ENCODE measurements at places on chromosomes 3 and 15.

DNA sequence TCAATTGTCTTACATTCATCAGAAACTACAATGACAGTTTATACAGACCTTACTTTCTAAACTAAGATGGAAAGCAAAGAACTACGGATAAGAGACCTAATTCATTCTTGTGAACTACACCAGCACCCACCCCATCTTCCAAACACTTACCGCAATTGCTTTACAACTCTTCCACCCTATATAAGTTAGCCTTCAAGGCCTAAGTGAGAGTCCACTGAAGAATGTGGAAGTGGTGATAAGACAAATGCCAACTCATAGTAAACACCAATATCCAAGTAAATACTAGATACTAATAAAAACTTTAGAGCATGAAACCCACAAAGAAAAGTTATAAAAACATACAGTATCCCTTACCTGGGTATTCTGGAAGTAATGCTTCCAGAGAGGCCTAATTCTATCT, 13.6 kb downstream of the ARF4 start:
- no peak for DNase-seq

GRCh38 chr3:189772584-189772983, 141.4 kb downstream of the TP63 start:
- no peak for DNase-seq

GRCh38 chr15:44780608-44781007, 44.3 kb downstream of the TRIM69 start:
- DNase-seq = no peak

DNA sequence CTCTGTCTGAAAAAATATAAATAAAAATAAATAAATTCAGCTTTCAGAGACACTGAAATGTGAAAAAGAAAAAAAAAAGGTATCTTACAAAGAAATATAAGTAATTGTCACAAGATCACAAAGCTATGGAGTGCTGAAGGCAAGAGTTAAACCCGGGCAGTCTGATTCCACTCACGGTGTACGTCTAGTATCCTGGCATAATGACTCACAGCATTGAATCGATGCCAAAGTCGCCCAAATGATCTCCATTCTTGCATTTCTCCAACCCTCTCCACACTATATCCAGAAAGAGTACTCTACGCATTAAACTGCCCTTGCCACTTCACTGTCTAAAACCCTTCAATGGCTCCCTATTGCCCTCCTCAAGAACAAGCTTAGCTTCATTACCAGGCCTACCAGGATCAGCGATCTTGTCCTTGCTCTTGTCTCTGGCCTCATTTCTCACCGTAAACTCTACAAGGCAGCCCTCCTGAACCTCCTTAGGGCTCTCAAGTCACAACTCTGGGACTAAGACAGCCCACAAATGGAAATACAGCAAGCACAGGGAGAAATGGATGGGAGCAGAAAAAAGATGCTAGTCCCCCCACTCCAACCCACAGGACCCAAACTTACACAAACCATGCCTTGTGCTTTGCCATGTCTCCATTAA, 7.7 kb downstream of the SUCLG2 start:
- no peak for DNase-seq

DNA sequence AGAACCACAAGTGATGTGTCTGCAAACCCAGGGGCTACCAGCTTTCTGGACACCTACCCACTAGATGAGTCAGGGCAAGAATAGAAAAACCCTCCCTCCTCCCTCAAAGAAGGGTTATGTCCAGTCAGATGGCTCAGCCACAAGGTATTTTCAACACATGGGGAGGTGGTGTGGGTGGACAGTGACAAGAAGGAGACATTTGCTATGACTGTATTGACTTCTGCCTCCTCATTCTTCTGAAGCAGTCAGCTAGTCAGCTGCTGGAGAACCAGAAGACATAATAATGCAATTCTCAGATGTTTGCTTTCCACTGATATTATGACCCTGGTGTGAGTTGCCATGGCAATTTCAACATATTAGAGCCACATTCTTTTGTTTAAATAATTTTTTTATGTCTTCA, 66.7 kb upstream of the GOLGA8B start:
- DNase-seq = no peak

DNA sequence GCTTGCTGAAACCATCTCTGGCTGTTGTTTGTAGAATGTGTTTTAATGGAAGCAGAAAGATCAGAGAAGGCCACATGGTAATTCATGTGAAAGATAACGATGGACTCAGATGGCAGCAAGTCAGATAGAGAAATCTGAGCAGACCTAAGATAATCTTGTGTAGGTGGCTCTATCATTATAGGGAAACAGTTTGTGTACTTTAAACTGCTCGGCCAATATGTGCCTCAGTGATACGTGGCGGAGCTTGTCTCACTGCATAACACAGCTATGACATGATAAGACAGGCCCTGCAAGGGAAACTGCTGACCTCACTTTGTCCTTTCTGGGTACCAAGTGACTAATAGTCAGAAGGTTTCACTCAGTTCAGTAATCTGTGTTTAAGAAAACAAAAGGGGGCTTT, 51.0 kb downstream of the MME start:
- no peak for DNase-seq

Data from activated T-cell treated with anti-CD3 and anti-CD28 coated beads for 4 hours (primary cell).